ENCODE measurements at places on chromosomes 12 and 14.

- DNase-seq: no peak
Measured at GRCh38 chr14:31418440-31418839, 1.9 kb downstream of the HEATR5A start.

- DNase-seq: no peak
Measured at GRCh38 chr12:1533602-1534304, 60.6 kb downstream of the FBXL14 start.

GRCh38 chr12:122943196-122943595 lies 23.1 kb downstream of the ABCB9 start:
- DNase-seq: no peak

- no peak for DNase-seq
Measured at GRCh38 chr14:100885196-100885595, 18.3 kb downstream of the RTL1 start.

Data from activated T-cell treated with anti-CD3 and anti-CD28 coated beads, Interleukin-2, amount 50 U/mL, for 4 hours (primary cell).